ENCODE measurements at places on chromosomes 16 and 17. TPM values are rescaled to one million over a fixed set of nuclear protein-coding genes. Genes with fewer than 3 reads are reported as not detected.

The TRPV3 gene
- 0.54 TPM for polyA plus RNA-seq

The CD300LG gene
- not detected for polyA plus RNA-seq

The ASIC2 gene
- 0.04 TPM for polyA plus RNA-seq

The CRYBA1 gene
- not detected for polyA plus RNA-seq

The WNT9B gene
- polyA plus RNA-seq, result not detected

The DPEP3 gene
- not detected for polyA plus RNA-seq

The RNF227 gene
- polyA plus RNA-seq, result 2.9 TPM

The CDH13 gene
- 86.2 TPM for polyA plus RNA-seq

The TBC1D28 gene
- not detected for polyA plus RNA-seq

The CDYL2 gene
- 0.87 TPM for polyA plus RNA-seq

The TUBD1 gene
- polyA plus RNA-seq, result 4.2 TPM

The CTRL gene
- polyA plus RNA-seq, result 0.58 TPM

The P3H4 gene
- polyA plus RNA-seq, result 64.4 TPM

The EVI2A gene
- polyA plus RNA-seq, result 0.49 TPM

DNA sequence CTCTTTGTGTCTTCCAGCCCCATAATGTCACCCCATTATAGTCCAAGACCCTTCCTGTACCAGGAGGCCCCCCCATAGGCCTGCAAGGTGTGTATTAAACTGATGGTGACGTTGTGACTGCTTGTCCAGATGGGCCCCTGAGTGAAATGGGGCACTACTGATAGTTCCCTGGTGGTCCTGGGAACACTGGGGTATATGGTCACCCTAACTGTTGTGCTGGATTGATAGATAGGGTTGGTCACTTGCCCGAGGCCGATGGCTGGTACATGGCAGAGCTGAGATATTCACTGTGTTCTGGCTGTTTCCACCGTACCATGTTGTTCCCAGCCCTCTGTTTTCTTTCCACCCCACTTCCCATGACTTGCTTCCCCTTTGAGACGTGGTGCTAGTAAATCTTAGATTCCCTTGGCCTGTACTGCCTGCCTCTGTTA, 4.3 kb downstream of the CNP start:
- no peak for DNase-seq

GRCh38 chr17:38421171-38421841, 7.0 kb upstream of the ARHGAP23 start:
- peak; percentile 65 for DNase-seq

DNA sequence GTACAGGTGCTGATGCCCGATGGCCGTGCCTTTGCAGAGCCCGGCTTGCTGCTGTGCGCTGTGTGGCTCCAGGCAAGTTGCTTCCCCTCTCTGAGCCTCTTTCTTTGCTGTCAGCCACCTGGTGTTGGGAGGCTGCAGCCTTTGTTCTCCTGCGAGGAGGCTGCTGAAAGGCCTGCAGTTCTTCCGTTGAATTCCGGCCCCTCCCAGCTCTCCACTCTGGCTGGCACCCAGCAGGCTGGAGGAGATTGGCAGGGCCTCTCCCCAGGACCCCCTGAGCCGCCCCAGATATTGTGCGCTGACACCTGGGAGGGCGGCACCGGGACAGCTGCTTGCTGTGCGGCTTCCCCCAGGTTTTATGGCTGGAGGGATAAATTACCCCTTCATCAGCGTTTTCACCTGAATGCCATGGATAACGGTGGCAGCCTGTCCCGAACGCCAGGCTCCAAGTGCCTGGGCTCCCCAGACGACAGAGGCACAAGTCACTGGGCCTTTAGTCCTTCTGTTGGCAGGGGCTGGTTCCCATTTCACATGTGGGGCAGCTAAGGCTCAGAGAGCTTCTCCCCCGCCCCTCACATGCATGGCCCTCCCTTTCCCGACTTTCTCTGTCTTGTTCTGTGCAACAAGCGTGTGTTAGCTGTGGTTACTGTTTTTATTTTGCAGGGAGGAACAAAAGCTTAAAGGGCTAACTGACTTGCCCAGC, 35.1 kb upstream of the GSE1 start:
- no peak for DNase-seq

- no peak for DNase-seq
These were observed 16.3 kb downstream of the TTLL6 start for GRCh38 chr17:48800626-48801217.

GRCh38 chr17:62172492-62173291, 107.6 kb upstream of the MED13 start:
- DNase-seq, result no peak

DNA sequence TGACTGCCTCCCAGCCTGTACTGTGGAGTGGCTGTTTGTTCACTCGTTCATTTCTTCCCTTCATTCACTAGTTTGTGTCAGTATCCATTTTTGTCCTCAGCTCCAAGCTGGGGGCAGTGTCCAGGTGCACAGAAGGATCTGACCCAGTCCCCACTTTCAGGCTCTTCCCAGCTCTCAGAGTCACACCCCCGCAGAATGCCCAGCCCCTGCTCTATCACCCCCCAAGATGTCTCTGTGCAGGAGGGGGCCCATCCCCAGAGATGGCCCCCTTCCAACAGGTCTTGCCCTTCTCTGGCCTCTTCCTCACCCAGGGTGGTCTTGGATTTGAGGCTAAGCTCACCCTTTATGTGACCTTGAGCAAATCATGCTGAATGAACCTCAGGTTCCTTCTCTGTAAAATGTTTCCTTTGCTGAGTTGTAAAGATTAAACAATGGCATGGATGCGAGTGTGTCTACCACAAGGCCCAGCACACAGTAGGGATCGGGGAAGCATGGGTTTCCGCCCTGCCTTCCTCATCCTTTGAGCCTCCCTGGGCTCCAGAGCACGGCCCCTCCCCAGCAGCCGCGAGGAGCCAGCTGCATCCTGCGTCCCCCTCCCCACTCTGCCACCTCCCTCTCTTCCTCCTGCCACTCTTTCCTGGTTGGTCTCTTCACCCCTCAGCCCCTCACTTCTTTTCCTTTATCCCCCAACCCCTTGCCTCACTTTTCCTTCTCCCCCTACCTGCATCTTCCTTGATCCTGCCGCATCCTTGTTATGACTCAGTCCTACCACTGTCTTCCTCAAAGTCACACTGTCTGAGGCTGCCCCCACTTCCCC, 2.8 kb downstream of the FBXL19 start:
- DNase-seq, result no peak

- no peak for DNase-seq
These were observed 35.7 kb upstream of the NDRG4 start for GRCh38 chr16:58464047-58464915.

DNA sequence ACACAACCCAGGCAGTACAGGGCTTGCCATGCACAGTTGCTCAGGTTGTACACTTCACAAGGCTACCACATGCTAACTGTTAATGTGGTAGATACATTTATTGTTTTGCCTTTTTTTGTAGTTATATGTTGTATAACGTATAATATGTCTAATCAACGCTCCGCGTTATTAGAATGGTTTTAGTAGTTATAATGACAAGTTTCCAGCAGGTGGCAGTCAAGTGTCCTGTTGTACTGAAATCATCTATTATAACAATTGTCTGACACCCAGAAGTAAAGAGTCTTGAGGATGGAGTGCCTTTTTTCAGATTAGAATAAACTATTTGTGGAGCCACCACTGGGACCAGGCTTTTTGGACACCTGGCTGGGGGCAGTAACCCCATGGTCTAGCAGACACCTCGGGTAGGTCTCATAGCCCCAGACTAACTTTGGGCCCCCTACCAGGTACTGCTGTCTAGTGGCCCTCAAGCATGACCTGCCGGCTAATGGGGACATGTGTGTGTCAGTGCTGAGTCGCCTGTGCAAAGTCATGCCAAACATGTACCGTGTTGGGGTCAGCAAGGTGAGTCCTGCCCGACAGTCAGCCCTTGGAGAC, 32.8 kb downstream of the MYO15A start:
- no peak for DNase-seq

GRCh38 chr16:27983244-27983643, 80.3 kb downstream of the GSG1L start:
- no peak for DNase-seq

DNA sequence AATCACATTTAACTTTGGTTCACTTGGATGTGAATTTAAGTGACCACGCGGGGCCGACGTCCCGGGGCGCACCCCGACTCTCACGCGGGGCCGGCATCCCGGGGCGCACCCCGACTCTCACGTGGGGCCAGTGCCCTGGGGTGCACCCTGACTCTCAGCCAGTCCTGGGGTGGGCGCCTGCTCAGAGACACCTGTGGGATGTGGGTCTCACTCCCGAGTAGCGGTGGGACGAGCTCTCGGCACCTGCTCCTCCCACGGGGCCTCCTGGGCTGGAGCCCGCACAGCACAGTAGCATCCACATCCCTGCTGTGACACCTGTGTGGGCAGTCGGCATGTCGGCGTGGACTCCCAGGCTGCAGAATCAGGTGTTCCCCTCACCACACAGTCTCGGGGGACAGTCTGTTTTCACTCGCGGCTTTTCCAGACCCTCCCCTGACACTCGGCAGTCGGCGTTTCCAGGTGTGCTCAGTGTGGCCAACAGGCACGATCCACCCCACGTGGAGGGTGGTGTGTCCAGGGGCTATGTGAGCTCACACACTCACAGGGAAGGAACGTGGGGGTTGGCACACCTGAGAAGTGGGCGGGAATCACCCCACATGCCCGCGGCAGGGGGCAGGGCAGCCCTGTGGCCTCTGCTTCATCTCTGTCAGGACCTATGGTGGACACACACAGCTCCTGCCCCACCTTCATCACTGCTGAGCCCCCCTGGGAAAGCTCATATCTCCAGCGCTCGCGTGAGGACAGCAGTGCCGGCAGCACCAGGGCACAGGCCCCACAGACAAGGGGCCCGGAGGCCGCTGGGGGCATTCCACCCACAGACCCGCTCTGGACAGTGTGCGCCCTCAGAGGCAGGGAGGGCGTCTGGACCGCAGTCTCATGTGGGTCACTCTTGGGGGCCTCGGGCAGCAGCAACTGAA, 51.8 kb downstream of the LMF1 start:
- DNase-seq, result no peak

- DNase-seq, result no peak
These were observed 93.1 kb downstream of the RTN4RL1 start for GRCh38 chr17:1931844-1932579.

- DNase-seq, result peak; percentile 20
These were observed 34.5 kb downstream of the YWHAE start for GRCh38 chr17:1365445-1366039.

GRCh38 chr17:68054296-68054900, 18.9 kb downstream of the KPNA2 start:
- peak; percentile 80 for DNase-seq

DNA sequence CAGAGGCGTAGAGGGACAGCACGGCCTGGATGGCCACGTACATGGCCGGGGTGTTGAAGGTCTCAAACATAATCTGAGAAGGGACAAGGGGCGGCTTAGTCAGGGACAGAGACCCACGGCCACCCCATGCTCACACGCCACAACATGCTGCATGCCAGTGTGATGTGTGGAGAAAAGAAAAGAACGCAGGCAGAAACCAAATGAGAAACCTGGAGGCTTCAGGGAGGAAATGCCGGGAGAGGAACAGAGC, 1.1 kb downstream of the ACTG1 start:
- DNase-seq, result no peak

- DNase-seq, result no peak
These were observed 529.0 kb downstream of the KCNJ18 start for GRCh38 chr17:22221344-22221743.

DNA sequence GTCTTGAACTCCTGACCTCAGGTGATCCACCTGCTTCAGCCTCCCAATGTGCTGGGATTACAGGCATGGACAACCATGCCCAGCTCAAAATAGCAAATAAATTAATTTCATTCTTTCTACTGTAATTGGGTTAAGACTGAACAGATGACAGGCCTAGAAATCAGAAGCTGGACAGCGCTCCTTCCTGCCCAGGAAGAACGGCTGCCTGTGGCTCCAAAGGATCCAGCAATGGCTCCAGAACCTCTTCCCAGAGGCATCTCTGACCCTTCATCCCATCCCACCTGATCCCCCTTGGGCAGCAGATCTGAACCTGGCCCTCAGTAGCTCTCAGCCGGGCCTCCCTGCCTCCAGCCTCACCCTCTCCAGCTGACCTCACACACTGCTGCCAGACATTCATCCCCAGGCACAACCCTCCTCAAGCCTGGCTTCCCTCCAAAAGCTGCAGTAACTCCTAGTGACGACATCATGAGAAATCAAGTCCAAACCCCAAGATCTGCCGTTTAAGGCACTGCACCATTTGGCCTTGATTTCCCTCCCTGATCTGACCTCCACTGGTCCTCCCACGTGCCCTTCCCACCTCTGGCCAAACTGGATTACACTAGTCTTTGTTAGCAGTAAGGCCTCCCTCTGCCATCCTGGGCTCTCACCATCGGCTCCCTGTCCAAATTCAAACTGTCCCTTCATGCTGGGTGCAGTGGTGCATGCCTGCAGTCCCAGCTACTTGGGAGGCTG, 3.1 kb upstream of the MIF4GD start:
- no peak for DNase-seq

Measured in BJ (cell line).